Activated T-cell treated with anti-CD3 and anti-CD28 coated beads, Interleukin-2, amount 50 U/mL, for 72 hours (primary cell): ENCODE measurements at places on chromosomes 6 and 20. TPM values are rescaled to one million over a fixed set of nuclear protein-coding genes. Genes with fewer than 3 reads are reported as not detected.

- no peak for DNase-seq
These were observed 38.9 kb upstream of the FILIP1 start for GRCh38 chr6:75532521-75532920.

DNA sequence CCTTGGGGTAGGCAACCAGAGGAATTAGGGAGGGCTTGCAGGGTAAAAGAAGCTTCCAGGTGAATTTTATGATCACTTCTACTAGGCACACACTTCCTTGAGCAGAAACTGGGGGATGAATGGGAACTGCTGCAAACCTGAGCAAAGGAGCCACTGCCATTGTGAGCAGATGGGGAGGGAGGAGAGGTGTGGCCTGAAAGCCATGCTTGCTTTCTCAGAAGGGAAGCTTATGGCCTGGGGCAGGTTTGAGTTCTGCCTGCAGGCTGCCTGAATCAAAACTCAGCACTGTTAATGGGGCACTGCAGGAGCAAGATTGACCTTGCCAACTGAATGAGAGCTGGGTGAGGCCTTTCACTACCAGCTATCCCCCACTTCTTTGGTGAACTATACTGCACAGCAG, 328.1 kb downstream of the NKAIN2 start:
- no peak for DNase-seq

DNA sequence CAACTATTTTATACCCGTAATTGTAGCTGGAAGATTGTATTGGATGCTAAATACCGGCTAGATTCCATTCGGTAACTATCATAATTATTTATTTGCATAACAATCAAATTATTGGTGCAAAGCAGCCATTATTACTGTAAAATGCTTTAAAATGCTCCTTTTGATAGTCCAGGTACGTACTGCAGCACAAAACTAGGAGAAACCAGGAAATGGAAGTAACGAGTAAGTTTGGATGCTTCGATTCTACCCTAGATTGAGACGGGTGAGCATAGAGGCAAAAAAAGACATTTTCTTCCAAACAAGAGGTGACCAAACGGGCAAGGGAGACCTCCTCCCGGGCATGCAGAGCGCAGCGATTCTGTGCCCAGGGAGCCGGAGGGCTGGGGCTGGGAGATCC, 469 bp upstream of the XRN2 start:
- no peak for DNase-seq

PLG gene
- total RNA-seq: 0.49 TPM

- no peak for DNase-seq
These were observed 81.3 kb upstream of the BHLHE23 start for GRCh38 chr20:63087872-63088680.

DNA sequence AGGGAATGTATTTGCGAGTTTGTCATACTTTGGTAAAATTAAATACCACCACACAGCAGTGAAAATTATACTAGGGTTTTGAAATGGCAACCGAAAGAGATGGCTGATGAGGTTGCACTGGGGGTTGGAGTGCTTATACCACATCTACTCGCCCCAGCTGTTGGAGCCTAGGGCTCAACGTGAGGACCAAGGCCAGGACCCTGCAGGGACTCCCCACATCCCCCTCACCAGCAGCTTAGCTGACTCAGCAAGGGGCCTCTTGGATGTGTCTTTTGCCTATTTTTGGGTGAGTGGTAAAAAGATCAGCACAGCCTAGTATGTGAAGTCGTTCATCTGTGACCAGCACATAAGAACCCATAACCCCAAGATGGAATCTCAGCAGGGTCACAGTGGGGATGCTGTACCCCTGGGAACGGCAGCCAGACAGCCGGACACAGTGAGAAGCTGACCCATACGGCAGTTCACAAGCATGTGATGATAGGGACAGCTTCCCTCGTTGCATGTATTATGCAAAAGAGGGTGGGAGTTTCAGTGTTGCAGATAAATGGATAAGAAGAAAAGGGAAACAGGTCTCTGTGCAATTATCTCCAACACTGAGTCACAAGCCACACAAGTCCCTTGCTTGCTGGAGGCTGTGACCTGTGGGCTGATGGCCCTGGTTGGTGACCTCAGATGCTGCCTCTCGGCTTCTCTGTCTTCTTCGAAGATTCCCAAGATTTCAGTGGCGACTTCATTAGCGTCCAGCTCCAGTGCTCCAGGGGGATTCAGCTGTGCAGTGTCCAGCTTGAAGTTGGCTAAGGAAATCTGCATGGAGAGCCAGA, 20.9 kb upstream of the SPO11 start:
- DNase-seq: no peak

LST1 gene
- 27.0 TPM for total RNA-seq

FAM162B gene
- total RNA-seq: not detected

GRCh38 chr20:1875183-1875554, 20.0 kb upstream of the SIRPA start:
- DNase-seq: no peak

DNA sequence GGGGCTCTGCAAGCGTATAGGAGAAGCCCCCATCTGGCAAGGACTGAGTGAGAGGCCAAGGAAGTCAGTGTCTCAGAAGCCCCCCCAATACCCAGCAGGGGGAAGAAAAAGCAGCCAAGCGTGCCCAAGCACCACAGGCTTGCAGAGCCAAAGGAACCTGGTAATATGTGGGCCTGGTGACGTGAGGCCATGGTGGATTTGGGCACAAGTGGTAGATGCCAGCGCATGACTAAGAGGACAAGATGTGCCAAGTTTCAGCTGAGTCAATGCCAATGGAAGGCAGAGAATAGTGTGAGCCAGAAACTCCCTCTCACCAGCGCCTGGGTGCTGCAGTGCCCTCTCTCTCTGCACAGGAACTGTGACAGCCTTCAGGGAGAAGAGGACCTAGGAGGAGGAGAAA, 110.0 kb downstream of the QRSL1 start:
- DNase-seq: no peak

DNA sequence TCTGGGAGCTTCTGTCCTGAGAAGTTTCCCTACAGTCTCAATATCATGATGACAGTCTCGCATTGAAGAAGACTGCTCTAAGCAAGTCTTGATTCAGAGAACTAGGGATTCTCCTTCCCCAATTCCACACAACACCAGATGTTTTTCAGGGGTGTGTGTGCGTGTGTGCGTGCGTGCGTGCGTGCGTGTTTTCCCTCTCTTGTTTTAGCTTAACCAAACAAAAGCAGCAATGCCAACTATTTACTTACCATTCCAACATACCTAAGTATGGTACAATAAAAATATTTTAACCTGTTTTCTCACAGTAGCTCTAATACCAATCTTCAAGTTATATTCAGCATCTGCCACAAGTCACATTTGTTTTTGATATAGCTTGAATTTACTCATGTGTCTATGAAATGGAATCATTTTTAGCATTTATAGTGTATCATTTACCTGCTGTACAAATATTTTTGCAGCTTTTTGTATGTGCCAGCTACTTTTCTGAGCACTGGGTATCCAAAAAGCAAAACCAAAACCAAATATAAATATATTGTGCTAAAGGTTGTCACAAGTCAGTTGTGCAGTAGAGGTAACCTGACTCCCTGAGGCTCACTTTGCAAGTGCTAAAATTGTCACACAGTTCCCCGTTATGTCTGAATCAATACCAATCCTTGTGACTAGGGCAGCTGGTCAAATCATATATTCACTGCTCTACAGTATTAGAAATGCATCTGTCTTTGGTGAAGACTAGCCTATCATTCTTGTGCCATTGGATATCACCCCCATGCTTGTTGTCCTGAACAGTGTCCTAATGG, 21.7 kb upstream of the MYLIP start:
- no peak for DNase-seq

- DNase-seq: no peak
These were observed 8.2 kb downstream of the ARHGAP40 start for GRCh38 chr20:38609815-38610214.

RAET1E gene
- not detected for total RNA-seq

DNA sequence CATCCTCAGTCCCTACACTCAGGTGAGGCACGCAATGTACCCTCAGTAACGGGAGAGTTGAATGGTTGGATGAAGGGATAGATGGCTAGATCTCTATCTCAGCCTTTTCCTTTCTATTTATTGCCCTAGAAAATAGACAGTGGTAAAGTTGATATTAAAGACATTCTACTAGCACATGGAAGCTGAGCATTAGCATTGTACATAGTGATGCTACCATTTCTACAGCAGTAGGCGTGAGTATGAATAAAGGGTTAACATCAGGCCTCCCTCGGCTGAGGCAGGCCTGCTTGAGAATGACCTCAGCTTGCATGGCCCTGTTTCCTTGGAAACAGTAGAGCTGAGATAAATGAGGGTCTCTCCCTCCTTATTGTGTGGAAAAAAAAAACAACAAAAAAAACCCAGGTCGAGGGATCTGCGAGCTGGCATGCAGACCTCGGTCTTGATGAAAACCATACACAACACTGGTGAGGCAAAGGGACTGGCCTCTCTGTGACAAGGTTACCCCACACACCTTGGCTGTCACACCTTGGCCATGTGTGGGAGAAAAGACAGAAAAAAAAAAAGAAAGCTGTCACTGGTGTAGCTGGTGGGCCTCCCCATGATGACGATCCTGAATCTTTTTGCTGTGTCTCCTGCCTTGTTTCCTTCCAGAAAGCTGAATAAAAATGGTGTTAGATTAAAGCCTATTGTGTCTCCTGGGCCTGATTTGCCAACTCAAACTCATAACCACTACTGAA, 160.0 kb downstream of the HACE1 start:
- no peak for DNase-seq

- DNase-seq: no peak
These were observed 102.5 kb downstream of the GRM4 start for GRCh38 chr6:34043359-34043758.

- no peak for DNase-seq
These were observed 51.7 kb downstream of the CNKSR3 start for GRCh38 chr6:154458565-154459470.

GPR63 gene
- 1.8 TPM for total RNA-seq

RSPH4A gene
- total RNA-seq: 0.17 TPM

DNA sequence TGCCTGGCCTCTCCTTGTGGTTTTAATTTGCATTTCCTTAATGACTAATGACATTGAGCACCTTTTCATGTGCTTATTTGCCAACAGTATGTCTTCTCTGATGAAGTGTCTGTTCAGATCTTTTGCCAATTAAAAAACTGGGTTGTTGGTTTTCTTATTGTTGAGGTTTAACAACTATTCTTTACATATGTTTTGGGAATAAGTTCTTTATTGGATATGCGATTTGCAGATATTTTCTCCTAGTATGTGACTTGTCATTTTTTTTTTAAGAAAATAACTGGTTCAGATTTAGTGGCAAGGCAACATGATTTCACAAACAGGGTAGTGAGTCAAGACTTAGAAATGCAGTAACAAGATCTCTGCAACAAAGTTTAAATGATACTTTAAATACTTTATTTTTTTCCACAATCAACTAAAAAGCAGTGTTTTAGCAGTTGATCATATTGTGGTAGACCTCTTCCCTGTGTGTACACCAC, 67.8 kb downstream of the TIAM2 start:
- no peak for DNase-seq

DNA sequence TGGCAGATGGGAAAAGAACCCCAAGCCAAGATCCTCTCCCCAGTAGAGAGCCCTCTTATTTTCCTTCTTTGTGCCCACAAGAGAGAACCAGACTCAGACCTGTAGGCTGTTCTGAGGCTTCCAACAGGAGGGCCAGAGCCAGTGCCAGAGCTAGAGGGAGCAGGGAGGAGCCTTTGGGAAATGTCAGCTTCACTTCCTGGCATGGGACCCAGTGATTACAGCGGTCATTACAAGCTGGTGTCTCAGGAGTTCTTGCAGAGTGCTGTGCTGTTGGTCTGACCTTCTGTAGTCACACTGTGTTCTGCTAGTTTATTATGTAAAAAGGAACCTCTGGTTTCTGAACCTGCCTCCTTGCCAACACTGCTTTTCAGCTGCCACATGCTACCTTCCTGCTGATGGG, 38.9 kb downstream of the STK35 start:
- no peak for DNase-seq

GRCh38 chr6:49479308-49479970, 16.3 kb downstream of the CENPQ start:
- no peak for DNase-seq

DNA sequence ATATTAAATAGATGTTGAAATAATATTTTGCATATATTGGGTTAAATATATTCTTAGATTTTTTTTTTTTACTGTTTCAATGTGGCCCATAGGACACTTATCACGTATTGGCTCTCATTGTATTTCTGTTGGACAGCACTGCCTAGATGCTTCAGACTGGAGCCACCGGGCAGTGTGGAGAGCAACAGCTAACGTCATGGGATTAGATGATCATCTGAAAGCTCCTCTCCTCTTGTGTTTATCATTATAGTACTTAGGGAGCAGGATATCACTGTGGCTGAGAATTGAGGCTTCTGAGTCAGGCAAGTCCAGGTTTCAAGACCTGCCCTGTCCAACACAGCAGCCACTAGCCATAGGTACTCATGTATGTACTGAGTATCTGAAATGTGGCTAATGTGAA, 87.4 kb downstream of the ZHX3 start:
- no peak for DNase-seq

DNA sequence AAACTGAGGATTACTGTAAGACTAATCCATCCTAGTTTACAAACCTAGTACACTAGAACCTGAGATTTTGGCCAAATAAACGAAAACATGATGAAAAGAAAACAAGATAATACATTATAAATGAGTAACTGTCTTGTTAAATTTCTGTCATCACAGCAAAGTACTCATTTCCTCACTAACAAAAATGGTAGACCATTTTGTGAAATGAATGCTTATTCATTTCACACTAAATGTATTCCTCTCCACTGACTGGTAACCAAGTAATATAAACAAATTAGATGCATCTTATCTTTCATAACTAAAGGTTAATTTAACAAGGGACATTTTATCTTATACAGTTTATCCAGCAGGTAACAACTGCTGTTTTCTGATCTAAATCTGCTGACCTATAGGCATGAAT, 143.7 kb downstream of the REV3L start:
- DNase-seq: no peak

GRCh38 chr6:4435981-4436445, 300.6 kb upstream of the ECI2 start:
- DNase-seq: no peak

GRCh38 chr6:140051521-140052512, 677.4 kb upstream of the CITED2 start:
- DNase-seq: no peak

DNA sequence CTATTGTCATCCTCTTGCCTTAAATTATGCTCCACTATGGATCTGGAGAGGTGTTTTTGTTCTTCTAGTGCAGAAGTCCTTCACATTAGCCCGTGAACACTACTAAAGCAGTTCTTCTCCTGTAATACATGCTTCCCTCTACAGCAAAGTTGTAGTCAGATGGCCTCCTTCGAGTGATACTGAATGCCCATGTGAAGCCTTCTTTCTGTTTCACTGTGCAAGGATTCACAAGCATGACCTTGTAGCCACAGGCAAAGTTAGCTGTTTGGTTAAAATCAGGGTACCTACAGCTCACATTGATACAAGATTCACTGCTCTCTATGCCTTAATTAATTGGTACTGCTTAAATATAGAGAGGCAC, 47.6 kb downstream of the ARHGAP18 start:
- no peak for DNase-seq
